ENCODE measurements at places on chromosomes 6 and 20. TPM values are rescaled to one million over a fixed set of nuclear protein-coding genes. Genes with fewer than 3 reads are reported as not detected.

Gene NKX2-2
- total RNA-seq: not detected

Gene ADGRG6
- 15.7 TPM for total RNA-seq

Gene BTBD9
- total RNA-seq: 31.0 TPM

Gene L3MBTL1
- total RNA-seq: 152 TPM

Gene BMP6
- 5.1 TPM for total RNA-seq

- no peak overlapping the region for H3K27ac ChIP-seq
- H3K4me1 ChIP-seq: peaks cover 10% of the 10 kb centered on the region
- H3K36me3 ChIP-seq: no peaks in the 10 kb centered on the region
- no peak overlapping the region for H3K4me3 ChIP-seq
Observed at GRCh38 chr6:35178932-35179832, 34.6 kb upstream of the SCUBE3 start.

GRCh38 chr6:122289762-122290539 lies 109.5 kb upstream of the HSF2 start:
- no peak overlapping the region for H3K27ac ChIP-seq
- no peaks in the 10 kb centered on the region for H3K4me1 ChIP-seq
- DNase-seq: no peak
- no peaks in the 10 kb centered on the region for H3K27me3 ChIP-seq
- H3K36me3 ChIP-seq: no peaks in the 10 kb centered on the region

GRCh38 chr6:42402184-42402583 lies 49.5 kb downstream of the TRERF1 start:
- no peak overlapping the region for H3K27ac ChIP-seq
- H3K27me3 ChIP-seq: no peaks in the 10 kb centered on the region
- no peak overlapping the region for H3K4me3 ChIP-seq
- DNase-seq: no peak
- H3K4me1 ChIP-seq: peaks cover 24% of the 10 kb centered on the region

DNA sequence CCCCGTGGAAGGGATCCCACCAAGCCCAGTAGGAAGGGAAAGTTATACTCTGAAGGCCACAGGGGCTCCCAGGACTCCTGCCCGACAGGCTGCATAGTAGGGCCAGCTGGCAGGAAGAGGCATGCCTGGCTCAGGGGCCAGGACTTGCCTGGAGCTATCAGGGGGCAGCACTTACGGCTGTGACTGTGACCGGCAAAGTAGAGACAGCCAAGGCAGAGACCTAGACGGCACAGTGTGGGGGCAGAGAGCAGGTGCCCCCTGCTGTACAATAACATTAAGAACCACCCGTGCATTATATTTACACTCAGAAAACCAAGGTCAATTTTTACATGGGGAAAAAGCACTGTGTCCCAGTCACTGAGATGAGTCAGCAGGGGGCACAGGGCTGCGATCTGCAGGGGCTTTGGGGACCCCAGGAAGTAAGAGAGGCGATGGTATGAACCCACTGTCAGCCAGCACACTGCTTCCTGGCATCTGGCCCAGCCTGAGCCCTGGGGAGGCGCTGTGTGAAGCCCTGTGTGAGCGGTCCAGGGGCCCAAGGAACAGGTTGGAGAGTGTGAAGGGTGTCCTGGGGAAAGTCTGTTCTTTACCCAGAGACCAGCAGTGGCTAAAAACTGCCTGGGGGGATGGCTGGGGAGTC lies 9.9 kb downstream of the CCDC167 start:
- no peaks in the 10 kb centered on the region for H3K4me1 ChIP-seq
- H3K27me3 ChIP-seq: no peaks in the 10 kb centered on the region
- no peak overlapping the region for H3K4me3 ChIP-seq
- no peaks in the 10 kb centered on the region for H3K36me3 ChIP-seq

- no peak overlapping the region for H3K4me3 ChIP-seq
- H3K27ac ChIP-seq: no peak overlapping the region
- H3K36me3 ChIP-seq: no peaks in the 10 kb centered on the region
- DNase-seq: no peak
- H3K27me3 ChIP-seq: no peaks in the 10 kb centered on the region
- peaks cover 9% of the 10 kb centered on the region for H3K4me1 ChIP-seq
Observed at GRCh38 chr20:44715499-44716308, 535 bp downstream of the CCN5 start.
